ENCODE measurements at places on chromosomes 2 and 18. TPM values are rescaled to one million over a fixed set of nuclear protein-coding genes. Genes with fewer than 3 reads are reported as not detected.

DNA sequence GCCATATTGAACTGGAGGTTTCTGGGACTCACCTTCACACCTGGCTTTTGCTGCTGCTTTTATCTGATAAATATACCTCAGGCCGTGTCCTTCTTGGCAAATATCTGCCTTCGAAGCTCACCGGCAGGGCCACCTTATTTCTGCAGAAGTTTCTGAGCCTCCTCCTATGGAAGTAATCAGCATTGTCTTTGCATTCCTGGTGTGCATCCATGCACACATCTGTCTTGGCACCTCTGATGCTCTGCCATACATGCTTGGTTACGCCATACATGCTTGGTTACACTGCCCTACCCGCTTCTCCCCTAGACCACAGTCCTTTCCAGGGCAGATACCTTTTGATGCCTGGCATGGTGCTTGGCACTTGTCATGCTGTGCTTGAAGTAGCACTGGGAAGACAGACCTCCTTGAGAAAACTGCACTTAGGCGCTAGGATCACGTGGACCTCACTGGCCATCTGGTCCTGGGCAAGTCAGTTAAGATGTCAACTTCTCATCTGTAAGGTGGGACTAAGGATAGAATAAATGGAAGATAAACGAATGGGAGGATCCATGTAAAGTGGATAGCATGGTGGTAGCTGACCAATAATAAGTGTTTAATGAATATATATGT lies 66.8 kb downstream of the ZNF236 start:
- no peak for DNase-seq

Gene IL37
- not detected for total RNA-seq

Gene RAB6C
- total RNA-seq: not detected

- no peak for DNase-seq
Measured at GRCh38 chr2:23901966-23902846, 24.7 kb downstream of the ATAD2B start.

DNA sequence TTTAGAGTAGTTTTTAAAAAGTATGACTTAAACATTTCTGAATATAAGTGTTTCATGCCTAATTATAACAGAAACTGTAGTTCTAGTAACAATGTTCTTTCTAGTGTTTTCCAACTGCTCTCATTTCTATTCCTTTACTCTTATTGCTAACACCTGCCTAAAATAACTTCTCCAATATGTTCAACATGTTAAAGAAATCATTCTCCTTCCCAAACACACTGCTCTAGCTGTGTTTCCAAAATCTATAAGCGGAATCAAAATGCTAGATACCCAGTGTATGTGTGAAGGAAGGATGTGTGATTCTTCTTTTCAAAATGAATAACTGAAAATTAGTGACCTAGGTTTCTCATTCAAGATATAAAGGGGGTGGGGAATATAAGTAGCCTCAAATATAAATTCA lies 89.1 kb downstream of the ATAD2B start:
- no peak for DNase-seq

GRCh38 chr18:47680488-47680887 lies 250.0 kb downstream of the SMAD2 start:
- no peak for DNase-seq

Gene KCNK3
- total RNA-seq: 26.8 TPM

GRCh38 chr2:216799873-216800431 lies 59.9 kb downstream of the TNP1 start:
- DNase-seq: no peak

DNA sequence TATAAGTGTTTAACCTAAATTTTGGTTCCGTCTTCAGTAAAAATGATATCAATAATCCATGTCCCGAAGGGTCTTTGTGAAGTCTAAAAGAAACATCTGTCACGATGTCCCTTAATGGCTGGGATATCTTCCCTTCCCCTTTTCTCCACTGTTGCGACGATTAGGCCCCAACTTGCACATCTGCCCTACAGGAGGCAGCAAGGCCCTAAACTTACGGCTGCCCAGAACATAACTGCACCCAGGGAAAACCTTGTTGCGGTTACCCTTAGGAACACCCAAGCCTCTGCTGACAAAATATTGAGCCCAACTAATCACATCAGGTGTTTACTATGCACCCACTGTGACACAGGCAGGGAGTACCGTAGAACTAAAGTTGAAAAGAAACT lies 1.3 kb upstream of the SMAD2 start:
- DNase-seq: no peak

Gene GNLY
- 21.5 TPM for total RNA-seq

Gene LAPTM4A
- 223 TPM for total RNA-seq

GRCh38 chr2:50859110-50859509 lies 172.8 kb downstream of the NRXN1 start:
- DNase-seq: no peak

Data from lower lobe of right lung (tissue), 2 donors.